GM23338 (cell line): ENCODE measurements at places on chromosomes 2 and 18. TPM values are rescaled to one million over a fixed set of nuclear protein-coding genes. Genes with fewer than 3 reads are reported as not detected.

DNA sequence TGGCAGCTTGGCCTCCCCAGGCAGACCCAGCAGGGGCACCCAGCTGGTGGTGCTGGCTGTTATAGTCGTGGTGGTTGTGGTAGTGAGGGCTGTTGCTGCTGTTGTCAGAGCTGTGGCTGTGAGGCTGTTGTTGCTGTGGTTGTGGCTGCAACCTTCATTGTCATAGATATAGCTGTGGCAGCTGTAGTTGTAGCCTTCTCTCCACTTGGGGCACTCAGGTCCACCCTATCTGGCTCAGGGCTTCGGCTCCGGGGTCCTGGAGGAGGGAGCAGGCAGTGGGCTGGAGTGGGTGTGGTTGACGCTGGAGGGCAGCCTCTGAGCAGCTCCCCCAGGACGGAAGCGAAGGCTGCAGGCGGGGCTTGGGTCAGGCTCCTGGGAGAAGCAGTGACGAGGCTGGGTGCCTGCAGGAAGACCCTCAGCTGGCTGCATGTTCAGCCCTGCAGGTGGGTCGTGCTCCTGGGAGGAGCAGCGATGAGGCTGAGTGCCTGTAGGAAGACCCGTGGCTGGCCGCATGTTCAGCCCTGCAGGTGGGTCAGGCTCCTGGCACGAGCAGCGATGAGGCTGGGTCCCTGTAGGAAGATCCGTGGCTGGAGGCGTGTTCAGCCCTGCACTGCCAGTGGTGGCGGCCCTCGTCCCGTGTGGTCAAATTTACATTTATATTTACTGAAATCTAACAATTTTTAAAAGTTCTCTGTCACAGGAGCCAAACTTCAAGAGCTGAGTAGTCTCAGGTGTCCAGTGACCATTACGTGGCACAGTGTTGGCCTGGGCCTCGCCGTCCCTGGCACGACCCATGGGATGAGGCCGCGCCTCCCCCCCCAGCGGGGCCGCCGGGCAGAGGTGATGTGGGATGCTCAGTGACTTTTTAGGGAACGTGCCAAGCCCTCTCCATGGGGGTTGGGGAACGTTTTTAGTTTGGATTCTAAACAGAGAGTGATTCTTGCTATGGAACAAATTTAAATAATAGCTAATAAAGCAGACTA, 79.2 kb upstream of the PXDN start:
- no peaks in the 10 kb centered on the region for H3K4me1 ChIP-seq
- H3K36me3 ChIP-seq, result no peaks in the 10 kb centered on the region
- no peak overlapping the region for H3K4me3 ChIP-seq
- H3K27ac ChIP-seq, result no peak overlapping the region

DNA sequence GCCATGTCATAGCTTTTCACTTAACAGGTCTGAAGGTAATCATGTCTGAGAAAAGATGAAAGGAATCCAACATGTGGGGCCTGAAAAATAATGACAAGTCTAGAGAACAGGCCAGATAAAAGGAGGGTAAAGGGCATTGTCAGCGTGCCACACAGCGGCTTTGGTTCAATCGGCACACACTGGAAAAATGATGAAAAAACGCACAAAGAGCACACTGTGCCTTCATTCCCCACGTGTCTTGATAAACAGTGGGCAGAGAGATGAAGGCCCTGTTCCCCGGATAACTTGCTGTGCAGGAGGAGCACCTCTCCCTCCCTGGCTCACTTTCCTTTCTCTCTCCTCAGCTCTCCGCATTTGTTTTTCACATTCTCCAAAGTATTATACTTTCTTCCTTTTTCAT, 766.3 kb downstream of the TDRD15 start:
- no peaks in the 10 kb centered on the region for H3K36me3 ChIP-seq
- H3K27me3 ChIP-seq, result no peaks in the 10 kb centered on the region
- no peaks in the 10 kb centered on the region for H3K4me1 ChIP-seq
- H3K27ac ChIP-seq, result no peak overlapping the region
- DNase-seq, result no peak
- no peak overlapping the region for H3K4me3 ChIP-seq

DNA sequence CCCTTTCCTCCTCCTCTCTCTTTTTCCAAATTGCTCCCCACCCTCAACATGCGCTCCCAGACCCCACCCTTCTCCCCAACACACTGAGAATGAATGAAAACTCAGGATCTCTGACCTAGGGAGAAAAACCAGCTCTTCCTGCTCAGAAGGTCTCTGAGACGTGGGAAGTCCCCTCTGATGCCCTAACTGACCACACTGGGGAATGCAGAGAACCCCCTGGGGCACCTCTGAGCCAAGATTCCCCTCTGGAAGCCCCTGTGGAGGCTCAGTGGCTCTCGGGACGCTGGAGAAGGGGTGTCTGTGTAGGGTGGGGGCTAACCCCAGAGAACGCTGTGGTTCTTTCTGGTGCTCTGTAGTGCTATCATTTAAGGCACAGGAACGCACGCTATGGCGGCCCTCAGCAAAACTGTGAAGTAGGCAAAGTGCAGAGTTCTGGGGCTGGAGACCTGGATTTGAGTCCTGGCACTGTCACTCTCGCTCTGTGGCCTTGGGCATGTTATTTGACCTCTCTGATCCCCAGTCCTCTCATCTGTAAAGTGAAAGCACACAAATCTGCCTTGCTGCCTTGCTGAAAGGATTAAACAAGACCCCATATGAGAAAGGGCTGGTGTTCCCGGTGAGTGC, 17.1 kb downstream of the ATOH8 start:
- peaks cover 42% of the 10 kb centered on the region for H3K27me3 ChIP-seq
- no peak overlapping the region for H3K27ac ChIP-seq
- DNase-seq, result no peak
- no peak overlapping the region for H3K4me3 ChIP-seq
- H3K36me3 ChIP-seq, result no peaks in the 10 kb centered on the region
- peaks cover 48% of the 10 kb centered on the region for H3K4me1 ChIP-seq

- H3K36me3 ChIP-seq, result no peaks in the 10 kb centered on the region
- no peak overlapping the region for H3K4me3 ChIP-seq
- no peak for DNase-seq
- H3K4me1 ChIP-seq, result peaks cover 3% of the 10 kb centered on the region; the same call in 1 of the 2 replicates
These were observed 2.3 kb upstream of the ARHGAP25 start for GRCh38 chr2:68732036-68732932.

- 0 out of 2 replicates have a peak, but pooled peaks cover 6% of the 10 kb centered on the region for H3K36me3 ChIP-seq
- peak; percentile 63 for DNase-seq
- H3K4me1 ChIP-seq, result peaks cover 38% of the 10 kb centered on the region
- H3K27me3 ChIP-seq, result peaks cover 26% of the 10 kb centered on the region
- H3K27ac ChIP-seq, result no peak overlapping the region
These were observed 573 bp downstream of the IGFBP2 start for GRCh38 chr2:216633616-216634369.

DNA sequence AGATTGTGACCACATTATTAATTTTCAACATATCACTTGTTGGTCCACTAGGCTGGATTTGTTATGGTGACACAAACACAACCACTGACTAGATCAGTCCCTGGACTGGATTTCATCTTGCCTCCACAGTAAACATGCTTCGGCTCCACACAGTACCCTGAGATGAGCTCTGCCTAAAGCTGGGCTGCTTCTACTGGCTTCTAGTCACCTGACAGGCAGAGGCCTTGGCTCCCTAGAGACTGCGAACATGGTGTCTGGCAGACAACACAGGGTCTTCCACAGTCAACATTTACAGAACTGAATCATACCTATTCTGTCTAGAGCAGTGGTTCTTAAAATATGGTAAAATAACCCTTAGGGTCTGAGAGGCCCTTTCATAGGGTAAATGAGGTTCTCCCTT, 69.2 kb downstream of the RIT2 start:
- H3K36me3 ChIP-seq, result no peaks in the 10 kb centered on the region
- no peaks in the 10 kb centered on the region for H3K4me1 ChIP-seq
- DNase-seq, result no peak
- H3K27ac ChIP-seq, result no peak overlapping the region
- H3K27me3 ChIP-seq, result no peaks in the 10 kb centered on the region

GRCh38 chr18:3967359-3968180, 487.5 kb downstream of the DLGAP1 start:
- H3K27ac ChIP-seq, result no peak overlapping the region
- H3K4me1 ChIP-seq, result peaks cover 28% of the 10 kb centered on the region; the same call in 1 of the 2 replicates
- H3K4me3 ChIP-seq, result no peak overlapping the region
- H3K27me3 ChIP-seq, result no peaks in the 10 kb centered on the region
- peak; percentile 78 for DNase-seq

GRCh38 chr2:101980368-101980767, 11.4 kb upstream of the IL1R2 start:
- H3K27me3 ChIP-seq, result no peaks in the 10 kb centered on the region
- no peak for DNase-seq
- no peaks in the 10 kb centered on the region for H3K36me3 ChIP-seq
- H3K4me3 ChIP-seq, result no peak overlapping the region

DNA sequence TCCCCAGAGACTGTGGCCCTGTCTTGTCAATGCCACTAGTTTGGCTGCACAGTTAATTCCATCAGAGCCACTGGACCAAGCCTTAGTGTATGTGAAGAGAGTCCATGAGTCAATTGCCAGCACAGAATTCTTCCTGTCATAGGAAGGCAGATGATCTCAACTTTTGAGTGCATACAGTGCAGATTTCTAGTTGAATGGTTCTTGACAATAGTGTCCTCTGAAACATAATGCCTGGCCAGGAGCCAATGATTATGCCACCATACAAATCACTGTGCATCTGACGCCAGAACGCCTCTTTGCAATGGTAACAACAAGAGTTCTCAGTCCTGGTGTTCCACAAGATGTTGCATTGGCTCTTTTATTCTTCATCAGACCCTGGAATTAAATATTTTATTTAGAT, 7.1 kb downstream of the NEUROD1 start:
- H3K4me3 ChIP-seq, result no peak overlapping the region
- H3K27ac ChIP-seq, result no peak overlapping the region
- peaks cover 88% of the 10 kb centered on the region for H3K27me3 ChIP-seq
- no peaks in the 10 kb centered on the region for H3K36me3 ChIP-seq
- H3K4me1 ChIP-seq, result no peaks in the 10 kb centered on the region

DNA sequence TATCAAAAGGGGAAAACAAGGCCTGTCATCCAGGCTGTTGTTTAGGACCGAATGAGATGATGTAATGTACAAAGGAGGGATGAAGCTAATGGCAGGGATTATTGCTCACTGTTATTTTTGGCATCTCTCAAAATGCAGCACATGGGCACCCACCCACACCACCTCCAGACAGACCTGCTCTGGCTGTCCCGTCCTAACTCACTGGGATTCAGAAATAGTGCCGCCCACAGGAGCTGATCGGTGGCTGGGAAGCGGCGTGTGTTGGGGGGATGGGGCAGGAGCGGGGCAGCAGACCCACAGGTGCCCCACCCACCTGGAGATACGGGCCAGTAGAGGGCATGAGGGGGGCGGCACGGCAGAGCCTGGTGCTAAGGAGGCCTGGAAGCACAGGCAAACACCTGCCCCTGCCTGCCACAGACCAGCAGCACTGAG, 52.2 kb downstream of the CRACDL start:
- H3K4me1 ChIP-seq, result no peaks in the 10 kb centered on the region
- H3K27me3 ChIP-seq, result no peaks in the 10 kb centered on the region
- H3K36me3 ChIP-seq, result 0 out of 2 replicates have a peak, but pooled peaks cover 8% of the 10 kb centered on the region
- H3K4me3 ChIP-seq, result no peak overlapping the region
- no peak overlapping the region for H3K27ac ChIP-seq

GRCh38 chr2:41736105-41736567, 311.7 kb upstream of the PKDCC start:
- H3K27me3 ChIP-seq, result no peaks in the 10 kb centered on the region
- peaks cover 8% of the 10 kb centered on the region; the same call in 1 of the 2 replicates for H3K4me1 ChIP-seq

DNA sequence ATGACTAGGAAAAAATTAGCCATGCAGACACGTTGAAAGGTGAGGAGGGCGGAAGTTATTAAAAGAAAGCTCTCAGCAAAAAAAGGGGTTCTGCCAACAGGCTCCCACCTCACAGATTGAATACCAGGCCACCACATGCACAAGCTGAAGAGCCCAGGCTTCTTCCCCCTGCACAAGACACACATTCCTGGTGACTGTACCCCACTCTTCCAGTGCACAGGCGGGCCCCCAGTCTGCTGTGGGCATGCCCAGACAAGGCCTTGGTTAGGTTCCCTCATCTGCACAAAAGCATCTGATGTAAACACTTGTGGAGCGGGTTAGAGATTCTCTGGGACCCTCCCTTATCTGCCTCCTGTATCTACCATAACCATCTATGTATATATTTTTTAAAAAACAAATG, 81.7 kb downstream of the AGPS start:
- DNase-seq, result no peak
- no peak overlapping the region for H3K27ac ChIP-seq
- H3K4me1 ChIP-seq, result no peaks in the 10 kb centered on the region
- H3K27me3 ChIP-seq, result no peaks in the 10 kb centered on the region
- no peak overlapping the region for H3K4me3 ChIP-seq
- no peaks in the 10 kb centered on the region for H3K36me3 ChIP-seq

- DNase-seq, result no peak
- no peaks in the 10 kb centered on the region for H3K36me3 ChIP-seq
- H3K4me1 ChIP-seq, result no peaks in the 10 kb centered on the region
- no peak overlapping the region for H3K27ac ChIP-seq
- no peaks in the 10 kb centered on the region for H3K27me3 ChIP-seq
These were observed 285.8 kb downstream of the C1D start for GRCh38 chr2:67777010-67777409.

- no peaks in the 10 kb centered on the region for H3K27me3 ChIP-seq
- no peak within 1 kb of the TSS for H3K27ac ChIP-seq
- no peaks in the 10 kb centered on the region for H3K36me3 ChIP-seq
- H3K4me3 ChIP-seq, result peak within 1 kb of the TSS; percentile 87
- peaks cover 27% of the 10 kb centered on the region for H3K4me1 ChIP-seq
These were observed at the start of gene NCK2 for GRCh38 chr2:105744909-105745853. Gene NCK2, plus strand, starts transcription at chr2:105744912. Its CDS starts 110,152 bp downstream, at chr2:105855064.

GRCh38 chr2:196935432-196935831, 8.9 kb upstream of the PGAP1 start:
- no peaks in the 10 kb centered on the region for H3K27me3 ChIP-seq
- H3K4me3 ChIP-seq, result no peak overlapping the region
- no peak overlapping the region for H3K27ac ChIP-seq
- no peaks in the 10 kb centered on the region for H3K36me3 ChIP-seq
- no peaks in the 10 kb centered on the region for H3K4me1 ChIP-seq

- no peak overlapping the region for H3K27ac ChIP-seq
- H3K4me3 ChIP-seq, result no peak overlapping the region
- no peak for DNase-seq
- H3K27me3 ChIP-seq, result no peaks in the 10 kb centered on the region
- H3K4me1 ChIP-seq, result no peaks in the 10 kb centered on the region
- no peaks in the 10 kb centered on the region for H3K36me3 ChIP-seq
These were observed 1132.4 kb upstream of the CDH2 start for GRCh38 chr18:29309366-29309765.

- no peaks in the 10 kb centered on the region for H3K36me3 ChIP-seq
- no peak overlapping the region for H3K4me3 ChIP-seq
- no peak overlapping the region for H3K27ac ChIP-seq
- H3K4me1 ChIP-seq, result no peaks in the 10 kb centered on the region
- no peak for DNase-seq
- H3K27me3 ChIP-seq, result no peaks in the 10 kb centered on the region
These were observed 164.2 kb upstream of the ETAA1 start for GRCh38 chr2:67232936-67233335.

- no peak for DNase-seq
- H3K27me3 ChIP-seq, result no peaks in the 10 kb centered on the region
- H3K4me3 ChIP-seq, result no peak overlapping the region
- H3K4me1 ChIP-seq, result no peaks in the 10 kb centered on the region
These were observed 339.6 kb upstream of the DCC start for GRCh38 chr18:52000435-52000834.

Gene WDR35
- total RNA-seq, result 20.0 and 24.2 TPM in 2 replicates

Gene CLIP4
- 0.14 TPM in 1 of 2 replicates, not detected in the other for total RNA-seq

Gene FBLN7
- 1.4 TPM in 1 of 2 replicates, not detected in the other for total RNA-seq

Gene DNER
- total RNA-seq, result 7.1 and 8.8 TPM in 2 replicates

Gene RAMP1
- total RNA-seq, result 2.7 and 3.3 TPM in 2 replicates

Gene UGT1A5
- total RNA-seq, result not detected in 2 replicates

Gene CYP26B1
- 0.16 and 0.31 TPM in 2 replicates for total RNA-seq

Gene MTCL1
- 35.1 and 45.0 TPM in 2 replicates for total RNA-seq

Gene MYO7B
- total RNA-seq, result not detected in 2 replicates

Gene UNC50
- total RNA-seq, result 38.7 and 44.4 TPM in 2 replicates

Gene STARD6
- total RNA-seq, result not detected in 2 replicates

Gene SMARCAL1
- 17.2 and 25.4 TPM in 2 replicates for total RNA-seq
